ENCODE measurements at places on chromosomes 5 and 9. TPM values are rescaled to one million over a fixed set of nuclear protein-coding genes. Genes with fewer than 3 reads are reported as not detected.
A peak's percentile ranks its signal among the peaks of the same experiment; 100 is the strongest.

DNA sequence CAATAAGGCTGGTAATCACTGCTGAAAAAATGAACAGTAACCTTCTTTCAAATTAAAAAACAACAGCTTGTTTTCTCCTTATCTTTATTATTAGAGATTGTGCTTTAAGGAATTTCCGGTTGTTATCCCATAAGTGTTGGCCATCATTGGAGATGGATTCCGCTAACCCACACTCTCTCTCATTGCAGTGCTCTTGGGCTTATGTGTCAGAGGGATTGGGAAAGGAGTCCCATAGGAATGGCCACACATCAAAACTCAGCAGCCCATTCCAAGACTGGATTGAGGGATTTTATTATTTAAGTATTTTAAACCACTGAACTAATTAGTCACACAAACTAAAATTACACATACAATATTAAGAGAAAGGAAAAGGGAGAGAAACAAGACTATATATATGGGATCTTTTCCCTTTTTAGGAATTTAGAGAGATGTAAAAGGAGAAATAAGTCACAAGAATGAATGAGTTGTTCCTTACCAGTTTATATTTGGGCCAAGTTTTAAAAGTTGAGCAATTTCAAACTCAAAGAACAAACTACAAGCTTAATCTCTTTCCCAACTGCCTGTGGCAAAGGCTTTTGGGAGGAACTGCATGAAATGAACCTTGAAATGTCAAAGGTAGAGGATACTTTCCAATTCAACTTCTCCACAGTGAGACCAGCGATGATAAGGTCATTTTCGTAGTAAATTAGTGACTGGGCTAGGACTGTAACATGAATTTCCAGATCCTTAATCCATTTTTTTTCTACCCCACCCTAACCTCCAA, 2.4 kb downstream of the SPINK6 start:
- DNase-seq = no peak
- H3K36me3 ChIP-seq = no peaks in the 10 kb centered on the region
- no peak overlapping the region for H3K27ac ChIP-seq

The OR1Q1 gene
- total RNA-seq = not detected

The PIP5KL1 gene
- total RNA-seq = 15.8 TPM

DNA sequence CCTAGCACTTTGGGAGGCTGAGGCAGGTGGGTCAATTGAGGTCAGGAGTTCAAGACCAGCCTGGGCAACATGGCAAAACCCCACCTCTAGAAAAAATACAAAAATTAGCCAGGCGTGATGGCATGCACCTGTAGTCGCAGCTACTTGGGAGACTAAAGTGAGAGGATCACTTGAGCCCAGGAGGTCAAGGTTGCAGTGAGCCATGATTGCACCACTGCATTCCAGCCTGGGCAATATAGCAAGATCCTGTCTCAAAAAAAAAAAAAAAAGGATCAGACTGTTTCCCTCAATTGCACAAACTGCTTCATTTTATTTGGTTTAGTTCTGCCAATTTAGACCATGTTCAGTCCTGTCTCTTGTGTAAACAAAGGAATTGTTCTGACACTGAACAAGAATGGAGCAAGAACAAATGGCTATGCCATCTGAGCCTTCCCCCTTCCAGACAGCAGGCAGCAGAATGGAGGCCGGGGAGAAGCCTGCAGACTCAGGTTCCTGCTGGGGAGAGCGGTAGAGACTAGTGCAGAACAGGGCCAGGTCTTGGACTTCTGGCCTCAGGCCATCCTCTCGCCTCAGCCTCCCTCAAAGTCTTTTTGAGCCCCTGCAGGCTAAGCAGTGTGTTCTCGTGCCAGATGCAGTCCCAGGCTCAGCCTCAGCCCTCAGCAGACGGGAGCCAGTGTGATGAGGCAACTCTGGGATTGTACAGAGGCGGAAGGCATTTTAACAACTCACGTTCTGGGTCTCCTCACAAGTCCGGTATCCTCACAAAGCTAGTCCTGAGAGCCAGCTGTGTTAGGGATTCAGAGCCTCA, 18.2 kb downstream of the HNRNPH1 start:
- H3K27ac ChIP-seq = peak overlapping the region; percentile 81
- no peaks in the 10 kb centered on the region for H3K27me3 ChIP-seq
- H3K4me1 ChIP-seq = no peaks in the 10 kb centered on the region
- DNase-seq = no peak
- peaks cover 41% of the 10 kb centered on the region for H3K36me3 ChIP-seq

- no peak overlapping the region for H3K4me3 ChIP-seq
- H3K27me3 ChIP-seq = no peaks in the 10 kb centered on the region
- DNase-seq = no peak
- H3K4me1 ChIP-seq = no peaks in the 10 kb centered on the region
- H3K27ac ChIP-seq = peak overlapping the region; percentile 16
- H3K36me3 ChIP-seq = peaks cover 8% of the 10 kb centered on the region
Measured at GRCh38 chr9:129054163-129054851, 17.9 kb downstream of the MIGA2 start.

DNA sequence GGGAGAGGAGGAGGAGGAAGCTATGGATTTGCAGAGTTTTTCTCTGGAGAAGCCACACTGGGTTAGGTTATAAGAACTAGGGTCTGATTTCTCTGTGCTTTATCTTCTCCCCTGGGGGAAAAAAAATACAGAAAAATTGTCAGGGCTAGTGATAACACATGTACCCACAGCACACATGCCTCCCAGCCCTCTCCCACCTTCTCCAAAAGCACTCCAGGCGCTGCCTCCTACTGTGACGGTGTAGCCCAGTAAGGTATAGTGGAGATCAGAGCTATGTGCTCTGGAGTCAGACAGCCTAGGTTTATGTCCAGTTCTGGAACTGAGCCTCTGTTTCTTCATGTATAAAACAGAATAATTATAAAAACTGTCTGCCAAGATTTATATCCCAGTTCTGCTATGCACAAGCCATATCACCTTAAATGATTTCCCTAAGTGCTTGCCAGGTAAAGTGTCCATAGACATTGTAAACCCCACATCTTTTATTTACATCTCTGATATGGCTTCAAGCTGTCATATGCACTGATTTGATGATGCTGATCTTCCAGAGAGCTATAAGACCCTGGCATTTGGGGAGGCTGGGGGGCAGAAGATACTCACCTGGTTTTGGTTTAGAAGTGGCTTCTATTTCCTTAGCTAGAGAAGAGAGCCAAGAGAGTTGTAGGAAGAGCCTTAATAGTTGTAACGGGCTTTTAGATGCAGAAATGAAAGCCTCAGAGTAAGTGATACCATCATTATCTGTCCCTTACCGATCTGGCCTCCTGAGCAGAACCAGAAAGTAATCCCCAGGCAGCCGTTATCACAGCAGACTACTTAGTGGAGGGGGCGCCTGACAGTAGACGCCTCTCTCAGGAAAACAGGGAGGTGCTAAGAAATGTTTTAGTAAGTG, 7.6 kb downstream of the SLC1A3 start:
- no peak overlapping the region for H3K4me3 ChIP-seq
- H3K27ac ChIP-seq = peak overlapping the region; percentile 94
- H3K27me3 ChIP-seq = no peaks in the 10 kb centered on the region
- DNase-seq = no peak

GRCh38 chr5:143129910-143130612, 273.4 kb downstream of the NR3C1 start:
- peaks cover 11% of the 10 kb centered on the region for H3K4me1 ChIP-seq
- no peak overlapping the region for H3K27ac ChIP-seq

- H3K36me3 ChIP-seq = peaks cover 22% of the 10 kb centered on the region
- no peak for DNase-seq
- no peaks in the 10 kb centered on the region for H3K27me3 ChIP-seq
Measured at GRCh38 chr5:16755641-16756040, 138.8 kb upstream of the RETREG1 start.

DNA sequence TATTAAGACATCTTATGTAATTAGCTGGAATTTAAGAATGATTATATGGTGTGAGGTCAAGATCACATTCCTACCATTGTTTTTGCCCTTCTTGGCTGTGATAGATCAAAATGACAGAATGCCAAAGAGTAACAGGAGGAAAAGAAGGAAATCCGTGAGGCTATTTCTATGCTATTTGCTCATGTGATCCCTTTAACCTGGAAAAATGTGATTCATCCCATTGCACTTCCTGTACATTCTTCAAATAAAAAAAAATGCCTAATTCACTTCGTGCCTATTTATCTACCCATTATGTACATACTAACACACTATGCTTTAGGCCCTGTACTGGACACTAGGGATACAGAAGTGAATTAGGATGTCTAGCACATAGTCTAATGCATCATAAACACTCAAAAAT, 154.1 kb upstream of the PAPPA start:
- no peaks in the 10 kb centered on the region for H3K4me1 ChIP-seq
- H3K4me3 ChIP-seq = no peak overlapping the region
- DNase-seq = no peak
- no peaks in the 10 kb centered on the region for H3K36me3 ChIP-seq
- H3K27me3 ChIP-seq = no peaks in the 10 kb centered on the region

GRCh38 chr5:131533836-131534235, 101.2 kb downstream of the RAPGEF6 start:
- no peak overlapping the region for H3K27ac ChIP-seq
- H3K27me3 ChIP-seq = no peaks in the 10 kb centered on the region
- H3K4me1 ChIP-seq = peaks cover 12% of the 10 kb centered on the region
- H3K4me3 ChIP-seq = no peak overlapping the region
- no peak for DNase-seq
- no peaks in the 10 kb centered on the region for H3K36me3 ChIP-seq

GRCh38 chr9:109918339-109919163, 138.6 kb downstream of the PALM2AKAP2 start:
- H3K27me3 ChIP-seq = no peaks in the 10 kb centered on the region
- H3K27ac ChIP-seq = no peak overlapping the region
- no peaks in the 10 kb centered on the region for H3K36me3 ChIP-seq
- H3K4me3 ChIP-seq = no peak overlapping the region
- H3K4me1 ChIP-seq = peaks cover 10% of the 10 kb centered on the region

The LCN15 gene
- 0.52 TPM for total RNA-seq

The SPATA6L gene
- 1.8 TPM for total RNA-seq
